ENCODE measurements at places on chromosomes 13 and 19.
A peak's percentile ranks its signal among the peaks of the same experiment; 100 is the strongest.

GRCh38 chr13:24450530-24450929, 62.0 kb downstream of the PARP4 start:
- peak; percentile 28 for DNase-seq

DNA sequence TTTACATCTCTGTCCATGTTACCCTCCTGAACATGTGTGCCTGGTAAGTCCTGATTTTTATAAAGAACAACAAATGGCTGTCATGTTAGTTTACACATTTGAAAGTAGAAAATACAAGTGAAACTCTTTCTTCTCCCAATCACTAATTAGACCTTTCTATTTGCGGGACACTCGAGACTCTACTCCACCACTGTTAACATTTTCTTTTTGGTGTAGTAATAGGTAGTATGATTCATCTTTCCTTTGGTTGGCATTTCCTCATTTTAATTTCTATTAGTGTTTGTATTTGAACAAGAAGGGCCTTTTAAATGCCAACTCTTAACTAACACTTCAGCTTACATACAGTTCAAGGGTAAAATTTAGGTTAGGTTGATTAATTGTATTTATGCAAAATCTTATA, 371.1 kb downstream of the PCDH9 start:
- DNase-seq, result no peak

- DNase-seq, result no peak
Observed at GRCh38 chr19:6087074-6087571, 23.2 kb downstream of the RFX2 start.

- DNase-seq, result no peak
Observed at GRCh38 chr19:13959141-13959961, 7.0 kb downstream of the DCAF15 start.

DNA sequence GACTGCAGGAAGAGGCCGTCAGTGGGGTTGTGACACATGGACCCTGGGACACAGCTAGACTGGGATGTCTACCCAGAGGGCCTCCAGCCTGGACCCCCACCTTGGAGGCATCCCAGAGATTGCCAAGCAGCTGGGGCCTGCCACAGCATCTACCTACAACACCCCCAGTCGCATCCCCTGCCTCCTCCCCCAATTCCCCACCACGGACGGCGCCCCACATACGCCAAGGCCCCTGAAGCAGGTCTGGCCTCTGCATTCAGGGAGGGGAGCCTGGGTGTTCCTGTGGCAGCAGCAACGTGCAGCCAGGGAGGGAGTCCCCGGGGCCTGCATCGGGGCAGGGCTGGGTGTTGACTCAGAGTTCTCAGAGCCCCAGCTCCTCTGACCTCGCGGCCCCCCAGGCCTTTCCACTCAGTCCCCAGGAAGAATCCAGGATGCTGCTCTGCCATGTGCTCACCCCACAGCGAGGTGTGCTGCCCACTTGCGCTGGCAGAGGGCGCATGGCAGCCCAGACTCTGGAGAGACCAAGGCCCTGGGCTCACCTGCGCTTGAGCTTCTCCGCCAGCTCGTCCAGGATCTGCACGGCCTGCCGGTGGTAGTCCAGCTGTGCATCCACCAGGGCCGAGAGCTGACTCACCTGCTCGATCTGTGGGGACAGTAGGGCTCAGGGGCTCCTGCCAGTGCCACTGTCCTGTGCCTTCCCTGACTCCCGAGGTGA, 19.6 kb downstream of the MPND start:
- DNase-seq, result no peak

DNA sequence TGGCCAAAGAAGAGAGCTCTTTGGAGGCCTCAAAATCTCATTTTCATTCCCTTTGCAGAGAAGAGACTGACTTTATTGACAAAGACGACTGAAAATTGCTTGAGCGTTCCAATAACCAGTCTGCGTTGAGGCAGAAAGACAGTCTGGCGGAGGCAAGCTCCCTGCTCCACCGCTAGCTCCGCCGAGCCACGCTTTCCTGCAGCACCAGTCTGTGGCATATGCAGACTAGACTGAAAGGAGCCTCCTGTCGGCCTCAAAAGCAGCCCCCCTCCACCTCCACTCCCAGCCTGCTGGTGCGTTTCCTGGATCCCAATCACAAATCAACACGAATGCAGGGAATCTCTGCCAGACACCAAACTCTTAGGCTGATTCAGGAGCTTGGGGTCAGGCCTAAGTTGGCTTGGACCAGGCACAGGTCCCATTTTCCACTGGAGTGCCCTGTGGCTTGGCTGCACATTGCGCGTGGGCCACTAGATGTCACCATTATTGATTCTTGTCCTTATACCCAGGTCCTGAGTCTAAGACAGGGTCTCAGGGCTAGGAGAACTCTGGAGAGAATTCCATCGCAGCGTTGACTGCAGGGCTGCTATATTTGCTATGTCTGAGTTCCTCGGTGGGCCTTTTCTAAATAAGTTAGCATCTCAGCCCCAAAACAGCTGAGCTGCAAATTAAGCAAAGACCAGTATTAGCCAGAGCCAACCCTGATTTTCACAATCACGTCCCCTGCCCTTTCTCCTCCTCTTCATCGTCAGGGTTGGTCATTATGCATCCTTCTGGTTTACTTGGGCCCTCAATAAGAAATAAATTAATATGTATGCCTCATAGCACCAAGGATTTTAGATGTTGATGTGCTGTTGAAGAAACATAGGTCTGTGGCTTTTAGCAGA, 5.2 kb upstream of the ZNF507 start:
- DNase-seq, result no peak

- DNase-seq, result no peak
Observed at GRCh38 chr19:35433448-35433847, 14.6 kb upstream of the FFAR2 start.

- no peak for DNase-seq
Observed at GRCh38 chr19:38736036-38736412, 8.2 kb downstream of the CAPN12 start.

DNA sequence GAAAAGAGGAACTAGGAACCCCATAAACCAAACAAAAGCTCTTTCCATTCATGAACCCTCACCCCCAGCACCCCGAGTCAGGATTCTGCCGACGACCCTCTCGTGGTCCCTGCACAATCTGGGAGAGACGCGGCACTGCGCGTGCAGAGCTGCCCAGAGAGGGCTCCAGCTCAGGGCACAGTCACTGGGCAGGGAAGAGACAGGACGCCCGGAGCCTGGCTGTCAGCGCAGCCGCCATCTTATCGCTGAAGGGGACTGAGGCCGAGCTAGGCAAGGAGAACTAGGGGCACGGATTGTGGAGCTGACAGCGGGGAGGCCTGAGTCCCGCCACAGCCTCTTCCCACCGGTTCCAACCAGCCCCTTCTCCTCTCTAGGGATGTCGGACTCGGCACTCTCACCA, 349 bp downstream of the ZNF98 start:
- DNase-seq, result no peak

- no peak for DNase-seq
Observed at GRCh38 chr19:30920222-30920621, 429.0 kb downstream of the TSHZ3 start.

- DNase-seq, result no peak
Observed at GRCh38 chr19:53847555-53847954, 20.1 kb upstream of the MYADM start.

GRCh38 chr13:58202099-58202498, 570.6 kb downstream of the PCDH17 start:
- DNase-seq, result no peak

DNA sequence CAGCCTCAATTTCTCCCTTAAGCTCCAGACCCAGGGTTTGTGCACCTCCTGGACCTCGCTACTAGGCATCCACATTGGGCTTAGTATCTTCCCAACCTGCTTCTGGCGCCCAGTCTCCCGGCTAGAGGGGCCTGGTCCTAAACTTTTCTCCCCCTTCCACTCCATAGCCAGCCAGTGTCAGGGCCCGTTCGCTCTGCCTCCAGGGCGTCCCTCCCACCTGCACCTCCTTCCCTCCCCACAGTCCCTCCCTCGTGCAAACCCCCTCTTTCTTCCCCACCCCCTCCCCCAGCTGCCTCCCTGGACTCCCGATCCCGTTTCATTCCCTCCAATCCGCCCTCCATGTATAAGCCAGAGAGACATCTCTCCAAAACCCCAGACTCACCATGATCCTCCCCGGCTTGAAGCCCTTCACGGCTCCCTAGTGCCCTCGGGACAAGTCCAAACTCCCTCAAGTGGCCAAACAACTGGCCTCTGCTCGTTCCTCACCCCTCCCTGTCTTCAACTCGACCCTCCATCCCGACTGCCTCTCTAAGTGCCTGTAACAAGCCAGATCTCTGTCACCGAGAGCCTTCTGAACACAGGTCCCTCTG, 997 bp upstream of the SAMD4B start:
- DNase-seq, result no peak

GRCh38 chr19:41548954-41549688, 26.8 kb upstream of the CEACAM21 start:
- DNase-seq, result no peak

- no peak for DNase-seq
Observed at GRCh38 chr13:45816427-45816826, 35.1 kb downstream of the SIAH3 start.

GRCh38 chr13:75920536-75920935, 284.4 kb downstream of the LMO7 start:
- DNase-seq, result no peak

- no peak for DNase-seq
Observed at GRCh38 chr13:94765814-94766213, 53.5 kb upstream of the SOX21 start.

DNA sequence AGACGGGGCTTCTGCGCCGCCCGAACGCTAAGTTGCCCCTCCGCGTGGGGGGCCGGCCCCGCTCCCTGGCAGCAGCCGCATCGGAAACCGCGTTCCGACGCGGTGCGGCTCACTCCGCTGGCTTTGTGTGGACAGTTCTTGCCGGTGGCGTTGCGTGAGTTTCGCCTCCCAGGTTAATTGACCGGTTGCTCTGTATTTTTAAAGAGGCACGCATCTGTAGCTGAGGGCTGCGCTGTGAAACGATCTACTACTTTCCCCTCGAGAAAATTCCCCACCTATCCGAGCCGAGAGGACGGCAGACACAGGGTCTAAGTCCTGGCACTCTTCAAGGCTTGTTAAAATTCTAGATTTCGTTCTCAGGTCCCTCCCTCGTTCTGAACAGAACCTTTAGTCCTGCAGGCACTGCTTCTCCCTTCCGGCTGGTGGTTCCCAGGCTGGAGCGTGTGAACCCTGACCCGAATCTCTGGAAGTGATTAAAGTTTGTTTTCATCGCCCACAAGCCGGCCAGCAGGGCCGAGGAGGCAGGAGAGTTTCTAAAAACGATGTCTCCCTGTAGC, 933 bp downstream of the ARHGEF7 start:
- DNase-seq, result peak; percentile 33

- no peak for DNase-seq
Observed at GRCh38 chr19:28521614-28522544, 691.1 kb downstream of the UQCRFS1 start.

DNA sequence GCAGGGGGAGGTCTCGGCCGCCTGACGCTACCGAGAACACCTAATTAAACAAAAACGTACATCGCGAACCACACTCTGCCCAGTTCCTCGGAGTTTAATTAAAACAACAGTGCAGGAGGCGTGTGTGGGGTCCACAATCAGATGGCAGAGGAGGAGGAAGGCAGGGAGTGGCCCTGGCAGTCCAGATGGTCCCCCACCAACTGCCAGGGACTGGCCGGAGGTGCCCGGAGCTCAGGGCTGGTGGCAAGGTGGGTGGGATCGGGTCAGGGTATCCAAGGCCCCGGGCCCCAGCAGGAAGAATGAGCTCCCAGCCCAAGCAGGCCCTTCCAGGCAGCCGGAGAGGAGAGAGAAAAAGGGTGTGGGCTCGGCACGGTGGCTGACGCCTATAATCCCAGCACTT, 71.3 kb downstream of the PTPRS start:
- DNase-seq, result no peak

GRCh38 chr19:17455308-17456123, 5.2 kb downstream of the NXNL1 start:
- DNase-seq, result no peak

GRCh38 chr13:80475718-80476117, 134.8 kb upstream of the SPRY2 start:
- no peak for DNase-seq

DNA sequence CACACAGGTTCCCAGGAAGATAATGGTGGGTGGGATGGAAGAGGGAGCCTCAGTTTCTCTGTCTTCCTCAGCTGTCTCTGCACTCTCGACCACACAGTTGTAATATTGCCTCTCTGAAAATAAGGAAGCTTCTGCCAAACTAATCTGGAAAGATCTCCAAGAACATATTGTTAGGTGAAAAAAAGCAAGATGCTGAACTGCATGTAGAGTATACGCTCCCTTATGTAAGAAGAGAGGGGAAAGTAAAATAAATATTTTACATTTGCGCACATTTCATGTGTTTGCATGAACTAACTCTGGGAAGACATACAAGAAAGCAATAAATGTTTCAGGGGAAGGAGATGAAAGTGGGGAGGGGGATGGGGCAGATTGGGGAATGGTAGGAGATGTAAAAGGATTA, 41.9 kb upstream of the CACNA1A start:
- no peak for DNase-seq

DNA sequence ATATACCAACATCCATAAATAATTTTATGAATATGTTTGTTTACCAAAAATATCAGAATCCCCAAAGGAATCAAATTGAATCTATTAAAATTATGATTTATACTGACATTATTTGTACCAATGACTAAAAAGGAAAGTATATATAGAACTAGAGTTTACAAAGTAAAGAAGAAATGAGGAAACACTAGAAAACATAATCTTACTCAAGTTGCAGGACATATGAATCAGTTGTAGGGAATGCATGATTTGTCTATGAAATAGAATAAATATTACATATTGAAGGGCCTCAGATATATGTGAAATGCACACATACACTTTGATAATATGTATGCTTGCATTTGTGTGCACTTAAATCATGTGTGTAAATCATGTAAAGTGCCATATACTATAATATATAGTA, 1466.4 kb downstream of the EFNB2 start:
- no peak for DNase-seq

- no peak for DNase-seq
Observed at GRCh38 chr19:18170714-18171255, 2.8 kb upstream of the IFI30 start.

DNA sequence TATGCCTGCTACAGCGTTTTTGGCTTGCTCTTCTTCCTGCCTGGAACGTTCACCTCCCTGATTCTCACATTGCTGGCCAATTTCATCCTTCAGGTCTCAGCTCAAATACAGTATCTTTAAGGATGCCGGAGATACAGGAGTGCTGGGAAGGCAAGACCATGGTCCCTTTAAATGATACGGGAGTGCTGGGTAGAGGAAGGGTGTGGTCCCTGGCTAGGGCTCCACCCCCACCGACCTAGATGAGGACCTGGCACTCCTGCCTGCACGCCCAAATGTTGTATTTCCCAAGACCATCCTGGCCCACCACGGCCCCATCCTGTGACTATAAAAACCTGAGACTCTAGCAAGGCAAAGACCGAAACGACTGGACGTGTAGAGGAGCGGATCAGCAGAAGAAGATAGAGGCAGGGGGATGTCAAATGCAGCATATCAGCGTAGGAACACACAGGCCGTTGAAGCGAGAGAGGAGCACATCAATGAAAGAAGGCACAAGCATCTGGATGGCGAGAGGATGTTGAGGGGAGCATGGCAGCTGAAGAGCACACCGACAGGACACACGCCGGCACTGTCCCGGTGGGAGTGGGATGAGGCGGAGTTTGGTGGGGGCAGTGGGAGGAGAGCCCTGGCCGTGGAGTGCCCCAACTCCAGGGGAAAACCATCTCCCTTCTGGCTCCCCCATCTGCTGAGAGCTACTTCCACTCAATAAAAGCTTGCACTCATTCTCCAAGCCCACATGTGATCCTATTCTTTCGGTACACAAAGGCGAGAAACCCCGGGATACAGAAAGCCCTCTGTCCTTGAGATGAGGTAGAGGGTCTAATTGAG, 74.0 kb downstream of the PCDH9 start:
- DNase-seq, result no peak

All from urinary bladder (tissue), 4 donors.